Foreskin keratinocyte (primary cell): ENCODE measurements at places on chromosomes 7 and 10. TPM values are rescaled to one million over a fixed set of nuclear protein-coding genes. Genes with fewer than 3 reads are reported as not detected.
A peak's percentile ranks its signal among the peaks of the same experiment; 100 is the strongest.

DNA sequence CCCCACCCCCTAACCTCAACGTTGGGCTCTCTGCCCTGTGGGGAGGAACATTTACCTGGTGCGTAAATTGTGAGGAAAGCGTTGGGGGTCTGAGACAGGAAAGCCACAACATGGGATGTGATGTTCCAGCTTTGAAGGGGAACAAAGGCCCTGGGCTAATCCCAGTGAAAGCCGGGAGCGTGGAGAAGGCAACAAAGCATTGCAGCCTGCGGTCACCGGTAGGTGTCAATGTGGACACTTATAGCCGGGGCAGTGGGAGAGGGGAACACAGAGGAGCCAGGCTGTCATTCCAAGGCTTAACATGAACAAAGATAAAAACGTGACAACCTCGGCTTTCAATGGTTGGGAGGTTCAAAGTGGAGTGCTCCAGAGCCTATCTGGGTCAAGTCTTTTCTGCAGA is 12.7 kb downstream of the PTF1A start:
- no peak for DNase-seq

- no peak for DNase-seq
Observed at GRCh38 chr10:110857265-110858171, 14.2 kb upstream of the PDCD4 start.

SRI gene
- total RNA-seq = 158 and 162 TPM in 2 replicates

ITPRID1 gene
- total RNA-seq = not detected in 2 replicates

GPNMB gene
- 15.1 and 19.0 TPM in 2 replicates for total RNA-seq

VAX1 gene
- 0.04 and 0.14 TPM in 2 replicates for total RNA-seq

WEE2 gene
- not detected in 2 replicates for total RNA-seq

- no peak for DNase-seq
Observed at GRCh38 chr10:103175580-103176285, 17.3 kb downstream of the NT5C2 start.

- DNase-seq = no peak
Observed at GRCh38 chr7:83863906-83864305, 215.0 kb upstream of the SEMA3E start.

DNA sequence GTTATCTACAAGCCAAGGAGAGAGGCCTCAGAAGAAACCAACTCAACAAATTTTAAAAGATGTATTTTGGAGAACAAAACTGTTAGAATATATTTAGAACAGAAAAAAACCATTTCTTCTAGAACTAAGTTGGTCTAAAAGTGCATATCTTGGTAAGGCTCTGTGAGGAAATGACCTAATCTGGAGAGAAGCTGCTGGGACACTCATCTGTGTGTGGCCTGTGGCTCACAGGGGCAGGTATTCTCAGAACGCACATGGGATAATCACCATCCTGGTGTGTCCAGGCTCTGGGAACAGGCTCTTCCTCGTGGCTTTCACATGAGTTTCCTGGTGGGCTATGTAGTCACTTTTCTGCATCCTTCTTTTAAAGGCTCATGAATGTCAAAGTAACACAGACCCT is 38.1 kb upstream of the PRSS1 start:
- no peak for DNase-seq

DNA sequence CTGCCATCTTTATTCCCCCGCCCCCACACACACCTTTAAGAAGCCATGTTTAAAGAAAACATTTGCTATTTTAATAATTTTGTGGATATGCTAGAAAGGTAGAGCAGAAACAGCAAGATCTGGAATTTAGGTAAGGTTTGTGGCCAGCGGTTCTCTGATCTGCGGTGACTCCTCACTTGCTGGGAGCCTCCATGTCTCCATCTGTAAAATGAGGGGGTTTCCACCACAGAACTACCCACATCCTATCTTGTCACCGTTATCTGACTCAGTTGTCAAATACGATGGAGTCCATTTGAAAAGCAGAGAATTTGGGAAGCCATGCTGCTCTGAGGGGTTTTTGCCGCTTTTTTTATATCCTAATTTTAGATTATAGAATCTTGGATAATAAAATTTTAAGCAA is 23.3 kb downstream of the MACC1 start:
- DNase-seq = no peak

DNA sequence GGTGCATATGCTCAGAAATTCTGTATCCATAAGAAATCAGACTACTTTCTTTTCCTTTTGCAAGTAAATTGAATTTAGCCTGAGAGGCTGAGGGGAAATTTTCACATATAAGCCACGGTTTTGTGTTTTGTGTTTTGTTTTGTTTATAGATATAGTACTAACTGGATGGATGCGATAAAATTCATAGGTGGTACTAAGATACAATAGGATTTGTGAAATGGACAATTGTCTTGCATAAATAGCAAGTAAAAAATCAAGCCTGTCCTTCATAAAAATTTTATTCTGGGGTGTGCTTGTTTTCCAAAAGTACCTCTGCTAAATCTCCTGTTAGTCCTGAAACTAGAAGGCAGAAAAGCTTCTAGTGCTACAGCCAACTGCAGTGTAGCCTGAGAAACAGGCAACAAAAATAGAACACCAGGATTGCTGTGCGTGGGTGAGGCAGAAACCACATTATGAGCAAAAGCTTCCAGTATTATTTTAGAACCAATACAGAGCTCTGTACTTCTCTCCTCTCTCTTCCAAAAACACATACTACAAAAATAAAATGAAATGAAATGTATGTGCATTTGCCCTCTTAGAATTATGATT is 634 bp upstream of the HDAC9 start:
- no peak for DNase-seq

DNA sequence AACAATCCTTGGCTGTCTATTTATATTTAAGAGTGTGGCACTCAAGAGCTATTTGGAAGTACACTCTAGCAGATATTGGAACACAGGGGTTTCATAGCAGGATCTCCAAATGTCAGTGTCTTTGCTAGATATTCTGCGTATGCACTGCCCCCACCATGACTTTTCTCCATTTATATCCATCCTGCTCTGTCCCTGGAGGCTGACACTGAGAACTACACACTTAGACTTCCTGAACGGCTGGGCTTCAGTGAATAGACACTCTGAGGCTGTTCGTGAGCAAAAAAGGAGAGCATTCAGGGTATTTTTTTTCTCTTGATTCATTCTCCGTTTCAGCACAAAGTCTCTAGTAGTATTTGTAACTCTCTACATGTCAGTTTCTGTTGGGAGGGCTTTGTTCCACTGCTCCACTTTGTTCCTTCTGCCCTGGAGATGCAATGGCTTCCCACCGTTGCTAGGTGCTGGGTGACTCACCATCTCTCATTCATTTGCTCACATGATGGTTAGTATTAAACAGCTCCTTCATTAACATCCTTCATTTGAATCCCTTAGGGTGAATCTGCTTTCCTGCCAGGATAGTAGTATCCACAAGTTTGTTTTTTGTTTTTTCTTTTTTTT is 155.9 kb upstream of the SLC13A1 start:
- DNase-seq = no peak

- no peak for DNase-seq
Observed at GRCh38 chr7:33868166-33868565, 37.2 kb upstream of the BMPER start.

PAX2 gene
- total RNA-seq = not detected in 2 replicates

DNA sequence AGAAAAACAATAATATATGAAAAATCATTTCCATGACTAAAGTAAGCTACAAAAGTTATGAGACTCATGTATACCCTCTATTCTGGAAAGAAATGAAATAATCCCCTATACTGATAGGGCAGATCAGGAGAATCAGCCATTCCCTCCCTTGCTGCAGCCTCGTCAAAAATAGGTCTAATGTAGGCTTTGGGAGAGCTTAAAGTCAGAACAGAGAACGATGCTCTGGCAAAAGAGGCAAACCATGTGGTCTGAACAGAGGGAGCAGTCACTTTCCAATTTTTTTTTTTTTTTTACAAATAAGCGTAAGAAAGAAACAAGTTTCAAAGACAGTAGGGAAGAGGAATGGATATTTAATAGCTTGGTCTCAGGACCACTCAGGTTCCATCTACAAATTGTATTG is 462.2 kb upstream of the LRRTM3 start:
- no peak for DNase-seq

RP9 gene
- total RNA-seq = 19.1 and 20.9 TPM in 2 replicates

DNA sequence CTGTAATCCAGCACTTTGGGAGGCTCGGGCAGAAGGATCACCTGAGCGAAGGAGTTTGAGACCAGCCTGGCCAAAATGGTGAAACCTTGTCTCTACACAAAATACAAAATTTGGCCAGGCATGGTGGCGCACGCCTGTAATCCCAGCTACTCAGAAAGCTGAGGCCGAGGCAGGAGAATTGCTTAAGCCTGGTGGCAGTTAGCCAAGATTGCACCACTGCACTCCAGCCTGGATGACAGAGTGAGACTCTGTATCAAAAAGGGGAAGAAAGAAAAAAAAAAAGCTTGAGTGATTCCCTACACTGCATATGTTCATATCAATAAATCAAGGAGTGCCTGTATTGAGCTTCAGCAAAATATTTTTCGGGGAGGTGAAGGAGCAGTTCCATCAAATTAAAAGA is 45.8 kb upstream of the SRRM3 start:
- peak; percentile 34 for DNase-seq

GRCh38 chr10:113027230-113027573 is 77.2 kb downstream of the TCF7L2 start:
- DNase-seq = no peak

DNA sequence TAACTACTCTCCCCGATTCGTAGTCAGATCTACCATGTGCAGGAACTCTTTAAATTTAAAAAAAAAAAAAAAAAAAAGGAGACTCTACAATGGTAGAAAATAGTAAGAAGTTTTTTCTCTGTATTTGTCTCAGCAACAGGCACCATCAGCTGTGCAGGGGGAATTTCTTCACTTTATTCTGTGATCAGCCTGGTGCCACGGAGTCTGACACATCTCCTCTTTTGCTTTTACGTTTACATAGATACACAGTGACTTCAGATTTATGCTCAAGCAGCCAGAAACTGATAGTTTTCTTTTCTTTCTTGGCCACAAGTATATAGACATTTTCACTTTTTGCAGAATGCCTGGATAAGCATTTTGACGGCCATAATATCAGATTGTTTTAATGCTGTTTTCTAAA is 190.6 kb upstream of the AKR1E2 start:
- no peak for DNase-seq

- no peak for DNase-seq
Observed at GRCh38 chr7:147912946-147913638, 677.5 kb upstream of the C7orf33 start.

AKAP9 gene
- total RNA-seq = 22.8 and 25.8 TPM in 2 replicates

- DNase-seq = peak; percentile 64
Observed at GRCh38 chr10:77513781-77514331, 123.8 kb downstream of the KCNMA1 start.

DNA sequence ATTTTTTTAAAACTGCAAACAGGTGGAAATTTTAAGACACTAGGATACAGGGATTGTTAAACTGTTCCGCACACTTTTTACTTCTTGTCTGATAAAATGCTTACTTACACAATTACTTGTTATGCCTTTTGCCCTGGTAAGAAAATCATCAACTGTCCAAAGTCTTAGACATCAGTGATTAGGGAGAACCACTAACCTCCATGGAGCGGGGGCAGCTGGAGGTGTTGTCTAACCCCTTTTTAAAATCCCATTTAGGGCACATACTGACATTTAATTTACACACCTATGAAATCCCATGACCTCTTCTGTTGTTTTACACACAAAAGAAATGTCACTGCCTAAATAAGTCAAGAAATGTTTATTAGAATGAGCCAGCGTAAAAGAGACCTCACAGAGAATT is 65.7 kb downstream of the TRIM24 start:
- no peak for DNase-seq

DNA sequence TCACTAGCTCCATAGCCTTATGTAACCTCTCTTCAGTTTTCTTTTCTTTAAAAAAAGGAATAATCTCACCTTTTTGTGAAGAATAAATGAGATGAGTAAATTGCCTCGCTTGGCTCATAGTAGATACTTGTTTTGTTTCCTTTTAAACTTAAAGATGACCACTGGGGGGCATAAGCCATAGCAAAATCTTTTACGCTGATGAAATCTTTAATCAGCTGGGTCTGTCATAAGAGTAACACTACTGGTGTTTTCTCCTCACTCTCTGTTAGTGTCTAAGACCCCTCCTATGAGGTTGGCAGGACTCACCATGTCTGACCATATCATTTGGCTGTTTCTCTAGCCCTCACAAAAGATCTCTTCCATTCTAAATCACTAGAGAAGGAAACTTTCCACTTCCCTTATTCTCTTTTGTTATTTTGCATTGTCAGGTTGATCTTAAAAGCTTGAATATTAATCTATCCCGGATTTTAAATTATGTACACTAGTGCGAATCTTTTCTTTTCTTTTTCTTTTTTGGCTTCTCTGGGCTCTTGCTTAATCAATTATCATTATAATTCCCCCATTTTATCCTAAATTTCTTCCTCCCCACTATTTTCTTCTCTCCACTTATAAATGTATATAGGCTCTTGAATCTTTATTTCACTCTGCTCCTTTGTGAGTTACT is 12.5 kb downstream of the STAG3 start:
- peak; percentile 21 for DNase-seq

INTS15 gene
- total RNA-seq = 19.3 and 19.5 TPM in 2 replicates

- DNase-seq = no peak
Observed at GRCh38 chr10:44922796-44923545, 11.8 kb downstream of the TMEM72 start.

CRTAC1 gene
- total RNA-seq = not detected in 2 replicates

DNA sequence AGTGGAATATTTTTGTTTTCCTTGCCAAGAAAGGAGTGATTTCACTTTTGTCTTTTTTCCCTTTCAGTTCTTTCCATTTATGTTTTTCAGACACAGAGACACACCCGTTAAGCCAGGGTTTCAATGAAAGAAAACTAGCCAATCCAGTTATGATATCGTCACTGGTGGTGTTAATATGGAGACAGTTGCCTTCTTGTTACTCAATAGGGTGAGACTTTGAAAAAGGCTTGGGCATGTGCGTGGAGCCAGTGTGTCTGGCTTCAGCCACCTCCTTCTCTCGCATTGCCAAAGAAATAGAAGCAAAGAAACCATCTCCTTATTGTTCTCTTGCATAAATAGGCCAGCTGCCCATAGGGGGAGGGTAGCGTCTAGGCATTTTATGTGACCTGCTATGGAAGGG is 84.1 kb upstream of the DLX6 start:
- peak; percentile 41 for DNase-seq

DNA sequence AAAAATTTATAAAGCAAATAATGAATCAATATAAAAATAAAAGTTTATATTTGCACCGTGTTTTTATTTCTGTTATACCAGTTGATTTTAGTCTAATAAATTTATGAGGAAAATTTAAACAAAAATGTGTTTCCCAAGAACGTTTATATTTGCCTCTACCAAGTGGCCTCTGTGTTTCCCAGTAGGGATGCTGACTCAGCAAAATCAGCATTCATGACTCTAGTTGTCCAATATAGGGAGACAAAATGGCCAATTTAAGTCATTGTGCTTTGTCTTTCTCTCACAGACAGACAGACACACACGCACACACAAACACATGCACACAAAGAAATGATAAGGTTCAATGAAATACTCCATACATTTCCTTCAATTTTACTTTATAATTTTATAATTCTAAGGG is 942.5 kb upstream of the ZWINT start:
- DNase-seq = no peak

- no peak for DNase-seq
Observed at GRCh38 chr7:142362349-142362748, 104.5 kb upstream of the PRSS58 start.

OPN1SW gene
- not detected in 2 replicates for total RNA-seq

- no peak for DNase-seq
Observed at GRCh38 chr7:55531536-55531935, 40.8 kb downstream of the VOPP1 start.
